Caki2 (cell line): ENCODE measurements at places on chromosomes 2 and 18.

DNA sequence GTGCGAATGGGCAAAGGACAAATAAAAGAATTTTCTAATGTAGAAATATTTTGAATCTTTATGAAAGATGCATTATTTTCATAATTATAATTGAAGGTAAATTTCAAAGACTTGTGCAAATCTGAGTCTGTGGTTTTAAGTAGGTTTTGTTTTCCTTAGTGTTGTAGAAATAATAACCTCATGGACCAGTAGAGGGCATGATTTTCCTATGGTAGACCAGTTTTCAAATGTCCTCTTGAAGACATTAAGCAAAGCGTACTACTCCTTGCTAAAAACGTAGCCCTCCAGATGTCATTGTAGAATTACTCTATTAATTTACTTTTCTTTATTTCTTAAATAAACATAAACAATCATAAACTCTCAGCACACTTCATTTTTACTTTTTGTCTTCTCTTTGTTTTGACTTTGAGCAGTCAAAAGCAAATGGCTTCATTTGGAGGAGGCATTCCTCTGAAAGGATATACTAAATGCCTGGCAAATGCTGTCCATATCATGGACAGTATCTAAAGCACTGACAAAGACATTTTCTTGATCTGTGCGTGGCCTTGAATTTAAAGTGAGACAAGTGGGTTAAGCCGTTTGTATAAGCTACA, 85.8 kb upstream of the FAM237A start:
- DNase-seq, result peak; percentile 8

DNA sequence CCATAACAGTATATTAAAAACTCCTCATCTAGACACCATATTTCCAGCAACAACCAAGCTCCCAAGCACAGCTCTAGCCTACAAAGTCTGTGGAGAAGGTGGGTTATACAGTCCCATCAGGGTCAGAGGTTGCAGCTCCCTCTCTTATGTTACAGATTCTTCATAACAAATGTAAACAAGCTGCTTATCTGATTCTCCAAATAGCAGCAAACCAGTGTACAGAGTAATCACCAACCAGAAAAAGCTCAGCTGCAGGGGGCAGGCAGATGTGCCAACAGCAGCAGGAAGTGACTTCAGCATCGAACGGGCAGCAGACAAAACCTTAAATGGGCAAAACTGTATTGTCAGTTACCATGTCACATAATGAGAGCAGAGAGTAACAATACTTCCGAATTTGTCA, 52.9 kb upstream of the NABP1 start:
- DNase-seq, result no peak

DNA sequence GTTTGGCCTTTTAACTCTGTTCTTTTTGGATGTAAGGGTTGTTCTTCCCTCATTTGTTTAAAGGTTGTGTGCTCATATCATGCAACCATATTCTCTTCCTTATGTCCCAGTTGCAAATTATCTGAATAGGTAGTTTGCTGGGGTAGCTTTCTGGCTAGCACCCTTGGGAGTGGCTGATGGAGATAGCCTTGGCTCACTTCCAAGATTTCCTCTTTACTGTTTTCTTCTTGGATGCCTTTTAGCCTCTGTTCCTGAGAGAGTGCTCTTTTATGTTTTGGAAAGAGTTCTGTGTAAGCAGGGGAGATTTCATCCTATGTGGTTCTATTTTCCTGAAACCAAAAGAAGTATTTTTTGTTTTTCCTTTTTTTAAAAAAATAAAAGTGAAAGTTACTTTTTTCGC, 25.4 kb downstream of the USP14 start:
- no peak for DNase-seq

- no peak for DNase-seq
Observed at GRCh38 chr2:97688062-97688827, 18.7 kb downstream of the C2orf92 start.

GRCh38 chr2:235537587-235537986, 43.7 kb downstream of the AGAP1 start:
- DNase-seq, result no peak

DNA sequence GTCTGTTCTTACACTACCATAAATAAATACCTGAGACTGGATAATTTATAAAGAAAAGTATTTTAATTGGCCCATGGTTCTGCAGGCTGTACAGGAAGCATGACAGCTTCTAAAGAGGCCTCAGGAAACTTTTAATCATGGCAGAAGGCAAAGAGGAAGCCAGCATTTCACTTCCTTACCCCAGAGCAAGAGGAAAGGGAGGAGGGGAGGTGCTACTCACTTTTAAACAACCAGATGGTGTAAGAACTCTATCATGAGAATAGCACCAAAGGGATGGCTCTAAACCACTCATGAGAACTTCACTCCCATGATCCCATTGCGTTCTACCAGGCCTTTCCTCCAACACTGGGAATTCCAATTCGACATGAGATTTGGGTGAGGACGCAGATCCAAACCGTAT, 344.4 kb upstream of the SLC39A10 start:
- DNase-seq, result no peak

- no peak for DNase-seq
Observed at GRCh38 chr2:10260130-10260529, 42.6 kb upstream of the HPCAL1 start.

- DNase-seq, result no peak
Observed at GRCh38 chr18:55768255-55768654, 180.3 kb upstream of the TCF4 start.

- peak; percentile 46 for DNase-seq
Observed at GRCh38 chr2:195572895-195573683, 83.9 kb upstream of the SLC39A10 start.

GRCh38 chr18:8938817-8939216, 163.7 kb upstream of the NDUFV2 start:
- no peak for DNase-seq

GRCh38 chr2:208040199-208041171, 15.2 kb upstream of the PLEKHM3 start:
- DNase-seq, result peak; percentile 54

DNA sequence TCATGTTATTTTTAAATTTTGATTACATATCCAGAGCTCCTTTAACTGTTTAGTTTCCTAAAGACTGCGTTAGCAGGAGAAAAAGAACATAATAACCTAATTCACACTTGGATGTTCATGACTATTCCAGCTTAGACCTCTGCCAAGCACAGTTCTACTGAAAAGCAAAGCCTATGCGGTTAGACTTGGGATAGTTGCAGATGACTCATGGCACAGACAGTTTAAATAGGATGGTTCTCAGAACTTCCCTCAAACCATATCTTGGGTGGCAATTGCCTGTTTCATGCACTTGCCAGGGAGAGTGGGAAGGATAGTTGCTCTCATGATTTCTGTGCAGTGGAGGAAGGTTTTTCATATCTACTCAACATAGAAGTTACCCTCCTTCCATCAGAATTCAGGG, 149.7 kb upstream of the KLHL29 start:
- DNase-seq, result no peak

DNA sequence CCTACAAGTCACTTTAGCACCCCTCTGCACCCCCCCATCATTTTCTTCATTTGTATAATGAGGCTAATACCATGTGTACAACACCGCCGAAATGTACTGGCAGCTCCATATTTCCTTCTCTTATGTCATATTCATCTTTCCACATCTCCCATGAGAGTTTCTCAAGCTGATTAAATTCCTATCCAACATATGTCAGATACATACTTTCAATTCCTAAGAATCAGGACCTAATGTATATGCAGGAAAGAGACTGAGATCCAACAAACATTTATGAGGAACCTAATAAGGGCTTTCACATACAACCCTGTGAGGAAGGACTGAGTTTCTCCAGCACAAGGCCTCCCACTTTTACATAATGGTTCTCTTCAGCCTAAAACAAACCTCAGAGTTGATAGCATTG, 41.9 kb downstream of the PRKD3 start:
- no peak for DNase-seq

DNA sequence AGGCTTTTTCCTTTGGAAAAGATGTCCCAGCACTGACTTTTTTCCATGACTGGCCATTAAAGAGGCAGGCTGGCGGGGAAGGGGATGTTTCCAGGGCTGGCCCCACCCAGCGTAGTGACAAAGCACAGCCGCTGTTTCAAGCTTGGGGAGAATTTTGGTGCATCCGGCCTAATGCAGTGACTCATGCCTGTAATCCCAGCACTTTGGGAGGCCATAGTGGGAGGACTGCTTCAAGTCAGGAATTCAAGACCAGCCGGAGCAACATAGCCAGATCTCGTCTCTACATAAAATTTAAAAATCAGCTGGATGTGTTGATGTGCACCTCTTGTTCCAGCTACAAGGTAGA, 78.0 kb upstream of the SH3BP4 start:
- no peak for DNase-seq

DNA sequence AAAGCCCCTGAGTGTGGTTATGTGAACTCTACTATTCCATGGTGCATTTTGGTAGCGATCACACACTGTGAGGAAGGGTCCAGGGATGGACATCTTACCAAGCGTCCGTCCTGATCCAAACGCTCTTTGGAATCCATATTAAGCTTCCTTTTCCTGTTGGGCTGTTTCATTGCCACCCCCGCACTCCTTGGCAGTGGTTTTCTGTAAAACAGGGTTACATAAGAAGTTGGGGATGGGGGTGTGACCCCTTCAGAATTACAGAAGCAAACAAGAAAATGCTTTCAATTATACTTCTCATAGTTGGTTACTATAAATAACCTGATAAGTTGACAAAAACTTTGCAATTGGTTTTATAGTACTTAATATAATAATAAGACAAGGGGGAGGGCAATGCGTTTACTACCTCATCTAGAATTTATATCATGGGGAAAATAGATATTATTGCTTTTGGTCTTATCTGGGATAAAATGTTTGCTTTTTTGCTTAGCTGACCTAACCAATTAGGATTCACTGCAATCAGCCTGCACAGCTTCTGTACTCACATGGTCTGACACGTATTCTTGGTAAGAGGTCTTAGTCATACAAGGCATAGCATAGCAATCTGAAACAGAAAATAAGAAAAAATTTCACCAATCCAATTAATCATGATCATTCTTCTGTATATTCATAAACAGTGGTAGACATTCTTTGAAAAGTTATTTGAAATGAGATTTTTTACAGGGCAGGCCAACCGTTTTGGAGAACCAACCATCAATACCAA, 103.1 kb downstream of the L3MBTL4 start:
- DNase-seq, result no peak

DNA sequence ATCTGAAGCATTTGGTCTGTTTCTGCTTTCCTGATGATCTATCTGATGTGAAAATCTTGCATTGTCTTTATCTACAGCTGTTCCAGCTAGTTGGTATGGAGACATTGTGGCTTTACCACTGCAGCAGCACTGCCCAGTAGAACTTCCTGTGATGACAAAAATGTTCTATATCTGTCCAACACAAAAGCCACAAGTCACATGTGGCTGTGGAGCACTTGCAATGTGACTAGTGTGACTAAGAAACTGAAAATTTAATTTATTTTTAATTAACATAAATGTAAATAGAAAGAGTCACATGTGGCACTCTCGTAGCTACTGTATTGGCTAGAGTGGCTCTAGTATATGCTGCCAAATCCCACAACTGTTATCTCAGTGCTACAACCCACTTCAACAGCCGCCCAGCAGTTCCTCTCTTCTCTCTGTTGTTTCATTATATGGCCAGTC, 425.7 kb downstream of the SETBP1 start:
- no peak for DNase-seq

DNA sequence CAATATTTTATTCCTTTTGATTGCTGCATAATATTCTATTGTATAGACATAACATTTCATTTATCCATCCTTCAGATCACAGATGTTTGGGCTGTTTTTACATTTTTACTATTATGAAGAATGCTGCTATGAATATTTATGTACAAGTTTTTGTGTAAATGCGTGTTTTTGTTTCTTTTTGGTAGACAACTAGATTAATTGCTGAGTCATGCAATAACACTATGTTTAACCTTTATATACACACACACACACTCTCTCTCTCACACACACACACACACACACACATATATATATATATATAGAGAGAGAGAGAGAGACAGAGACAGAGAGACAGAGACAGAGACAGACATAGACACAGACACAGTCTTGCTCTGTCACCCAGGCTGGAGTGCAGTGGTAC, 926.9 kb downstream of the DCC start:
- no peak for DNase-seq

DNA sequence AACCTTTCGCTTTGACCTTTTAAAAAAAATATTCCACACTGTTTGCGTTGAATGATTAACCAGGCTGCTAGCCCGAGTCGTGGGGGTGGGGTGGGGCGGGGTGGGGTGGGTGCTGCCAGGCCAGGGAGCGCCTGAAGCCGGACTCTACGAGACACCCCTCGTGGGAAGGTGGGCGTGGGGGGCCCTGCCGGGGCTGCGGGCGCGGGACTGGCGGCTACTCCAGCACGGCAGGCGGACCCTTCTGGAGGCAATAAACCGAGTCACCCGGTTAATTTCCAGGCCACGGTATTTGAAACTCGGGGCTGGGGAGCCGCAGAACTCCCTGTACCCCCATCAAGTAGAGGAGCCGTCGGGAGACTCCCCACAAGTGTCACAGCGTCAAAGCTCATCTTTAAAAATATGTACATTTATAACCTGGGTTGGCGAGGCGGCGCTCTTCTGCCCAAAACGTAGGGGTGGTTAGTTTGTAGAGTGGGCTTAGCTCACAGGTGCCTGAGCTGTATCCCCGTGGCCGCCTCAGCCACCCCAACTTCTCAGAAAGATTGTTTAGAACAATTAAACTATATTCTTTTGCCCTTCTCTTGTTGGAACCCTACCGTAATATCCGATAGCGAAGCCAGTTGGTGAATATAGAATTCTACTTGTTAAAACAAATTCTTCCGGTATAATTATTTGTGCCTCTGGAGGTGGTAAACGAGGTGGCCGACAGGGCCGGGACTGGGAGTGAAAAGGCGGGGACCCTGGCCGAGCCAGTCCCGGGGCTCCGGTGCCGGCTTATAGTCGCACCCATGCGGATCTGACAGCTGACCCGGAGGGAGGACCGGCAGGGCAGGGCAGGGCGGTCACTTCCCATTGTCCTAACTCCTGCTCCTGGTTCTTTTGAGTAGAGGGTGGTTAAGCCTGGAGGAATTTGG, 1.4 kb downstream of the B3GNT2 start:
- peak; percentile 14 for DNase-seq

GRCh38 chr2:186607660-186608324, 17.9 kb downstream of the ITGAV start:
- DNase-seq, result no peak

DNA sequence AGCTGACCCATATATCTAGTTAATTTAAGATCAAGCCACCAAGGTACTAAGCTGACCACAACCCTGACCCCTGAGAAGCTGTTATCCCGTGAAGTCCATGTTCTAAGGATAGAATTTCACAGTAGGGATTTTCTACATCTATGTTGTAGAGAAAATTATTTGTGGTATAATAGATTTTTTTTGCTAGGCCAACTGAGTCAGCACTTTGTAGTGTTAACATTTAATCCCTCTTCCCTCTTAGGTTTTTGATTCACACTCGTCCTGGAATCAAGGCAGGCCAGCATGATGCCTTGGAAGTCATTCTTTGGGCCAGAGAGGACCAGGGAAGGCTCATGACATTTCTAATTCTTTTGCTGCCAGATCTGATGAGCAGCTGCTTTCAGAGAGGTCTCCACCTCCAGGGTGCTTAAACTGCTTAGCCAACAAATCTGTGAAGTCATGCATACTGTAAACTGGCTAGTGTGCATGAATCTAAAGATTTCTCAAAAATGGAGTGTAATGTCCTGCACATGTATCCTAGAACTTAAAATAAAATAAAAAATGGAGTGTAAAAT, 102.5 kb downstream of the RBM43 start:
- no peak for DNase-seq

GRCh38 chr2:140808211-140808610, 1322.6 kb downstream of the LRP1B start:
- DNase-seq, result no peak

GRCh38 chr18:3248062-3248657, 559 bp downstream of the MYL12A start:
- no peak for DNase-seq

- no peak for DNase-seq
Observed at GRCh38 chr18:67582488-67582887, 66.0 kb upstream of the DSEL start.

GRCh38 chr2:44938287-44939105, 3.0 kb upstream of the SIX3 start:
- no peak for DNase-seq
